ENCODE measurements at places on chromosomes 1 and 21.

GRCh38 chr1:38512789-38513188, 346.8 kb downstream of the RRAGC start:
- DNase-seq: no peak

- no peak for DNase-seq
These were observed 45.8 kb upstream of the RCC2 start for GRCh38 chr1:17485281-17485680.

DNA sequence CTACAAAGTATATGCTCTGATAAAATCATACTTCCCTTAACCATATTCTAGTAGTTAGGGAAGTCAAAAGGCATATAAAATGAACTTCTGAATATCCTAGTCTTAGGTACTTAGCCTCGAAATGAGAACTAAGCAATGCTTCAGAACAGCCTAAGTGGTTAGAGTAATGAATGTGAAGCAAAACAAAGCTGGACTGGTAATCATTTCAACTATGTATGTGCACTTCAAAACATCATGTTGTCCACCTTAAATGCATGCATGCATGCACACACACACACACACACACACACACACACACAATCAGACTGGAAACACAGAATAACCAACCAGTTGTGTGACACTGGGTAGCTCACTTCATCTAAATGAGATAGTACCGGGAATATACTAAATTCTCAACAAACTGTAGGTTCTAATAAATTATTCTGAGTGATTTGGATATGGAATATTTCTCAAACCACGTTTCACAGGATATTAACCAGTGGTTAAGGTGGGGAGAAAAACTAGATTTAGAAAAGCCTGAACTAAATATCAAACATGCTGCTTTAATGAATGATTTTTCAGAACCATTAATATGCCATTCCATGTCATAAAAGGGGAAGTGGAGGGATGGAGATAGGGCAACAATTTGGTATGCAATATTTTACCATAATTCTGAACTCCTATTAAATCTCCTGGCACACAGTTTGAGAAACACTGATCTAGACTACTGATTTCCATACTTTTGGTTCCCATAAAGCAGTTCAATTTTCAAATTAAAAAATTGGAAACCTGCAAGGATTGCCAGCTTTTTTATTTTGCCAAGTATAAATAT, 19.5 kb downstream of the RNF115 start:
- no peak for DNase-seq

GRCh38 chr1:68321084-68321685, 88.9 kb upstream of the WLS start:
- DNase-seq: no peak

DNA sequence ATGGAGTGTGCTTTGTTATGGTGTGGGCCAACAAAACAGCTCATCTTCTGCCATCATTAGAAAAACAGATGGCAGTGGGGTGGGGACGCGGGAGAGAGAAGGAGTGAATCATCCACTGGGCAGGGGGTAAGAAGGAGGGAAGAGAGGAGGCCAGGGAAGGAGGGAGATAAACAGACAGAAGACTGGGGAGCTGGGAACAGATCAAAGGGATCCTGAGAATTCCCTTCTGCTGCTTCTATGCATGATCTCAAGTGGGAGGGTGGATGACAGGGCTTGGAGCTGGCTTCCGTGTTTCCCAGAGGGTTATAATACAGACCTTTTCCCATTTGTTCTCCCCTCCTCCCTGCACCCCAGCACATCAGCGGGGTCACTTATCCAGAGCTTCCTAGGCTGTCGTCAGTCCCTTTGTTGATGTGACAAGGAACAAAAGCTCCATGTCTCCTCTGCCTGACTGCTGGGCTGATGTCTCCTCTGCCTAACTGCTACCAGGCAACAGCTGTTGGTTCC, 338.6 kb downstream of the PAPPA2 start:
- no peak for DNase-seq

DNA sequence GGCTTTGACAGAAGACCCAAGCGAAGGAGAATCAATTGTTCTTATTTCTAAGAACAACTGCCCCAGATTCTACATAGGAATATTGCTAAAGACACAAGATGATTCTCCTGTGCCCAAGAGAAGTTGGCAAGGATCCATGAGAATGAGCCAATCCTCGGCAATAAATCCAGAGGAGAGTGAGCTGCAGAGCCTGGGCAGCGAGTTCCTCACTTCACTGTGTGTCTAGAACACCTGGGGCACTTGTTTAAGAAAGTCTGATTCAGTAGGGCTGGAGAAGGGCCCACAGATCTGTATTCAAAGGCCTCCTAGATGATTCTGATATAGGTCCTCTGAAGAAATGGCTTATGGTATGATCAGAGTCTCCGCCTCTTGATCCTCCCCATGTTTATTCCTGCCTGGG, 31.8 kb downstream of the GADD45A start:
- DNase-seq: no peak

GRCh38 chr1:66478116-66478515, 55.8 kb upstream of the SGIP1 start:
- DNase-seq: peak; percentile 57

DNA sequence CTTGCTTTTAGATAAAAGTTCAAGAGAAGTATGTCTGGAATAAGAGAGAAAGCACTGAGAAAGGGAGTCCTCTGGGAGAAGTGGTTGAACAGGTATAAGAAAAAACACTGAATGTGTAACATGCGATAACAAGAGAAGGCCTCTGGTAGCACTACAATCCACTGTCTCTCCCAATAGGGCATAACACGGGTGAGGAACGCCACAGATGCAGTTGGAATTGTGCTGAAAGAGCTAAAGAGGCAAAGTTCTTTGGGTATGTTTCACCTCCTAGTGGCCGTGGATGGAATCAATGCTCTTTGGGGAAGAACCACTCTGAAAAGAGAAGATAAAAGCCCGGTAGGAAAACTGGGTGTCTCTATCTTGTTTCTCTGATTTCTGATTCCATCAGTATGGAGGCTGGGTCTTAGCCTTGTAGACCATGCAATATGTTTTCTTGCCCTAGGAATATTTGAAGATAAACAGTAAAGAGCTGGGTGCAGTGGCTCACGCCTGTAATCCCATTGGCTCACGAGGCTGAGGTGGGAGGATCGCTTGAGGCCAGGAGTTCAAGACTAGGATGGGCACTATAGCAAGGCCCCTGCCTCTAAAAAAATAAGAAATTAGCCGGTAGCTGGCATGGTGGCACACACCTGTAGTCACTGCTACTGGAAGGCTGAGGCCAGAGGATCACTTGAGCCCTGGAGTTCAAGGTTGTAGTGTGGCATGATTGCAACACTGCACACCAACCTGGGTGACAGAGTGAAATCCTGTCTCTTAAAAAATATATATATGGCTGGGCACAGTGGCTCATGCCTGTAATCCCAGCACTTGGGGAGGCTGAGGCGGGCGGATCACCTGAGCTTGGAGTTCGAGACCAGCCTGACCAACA, 40.4 kb downstream of the DAP3 start:
- DNase-seq: peak; percentile 24

GRCh38 chr1:28862571-28863403, 50.8 kb downstream of the OPRD1 start:
- no peak for DNase-seq

- DNase-seq: no peak
These were observed 128.7 kb upstream of the VAMP3 start for GRCh38 chr1:7642418-7642704.

- no peak for DNase-seq
These were observed at the start of gene UBL4B for GRCh38 chr1:110112143-110112542. TSS of gene UBL4B (plus strand) at chr1:110112443. CDS start at chr1:110112535, 92 bp downstream.

GRCh38 chr1:182101415-182102042, 40.0 kb upstream of the ZNF648 start:
- no peak for DNase-seq

DNA sequence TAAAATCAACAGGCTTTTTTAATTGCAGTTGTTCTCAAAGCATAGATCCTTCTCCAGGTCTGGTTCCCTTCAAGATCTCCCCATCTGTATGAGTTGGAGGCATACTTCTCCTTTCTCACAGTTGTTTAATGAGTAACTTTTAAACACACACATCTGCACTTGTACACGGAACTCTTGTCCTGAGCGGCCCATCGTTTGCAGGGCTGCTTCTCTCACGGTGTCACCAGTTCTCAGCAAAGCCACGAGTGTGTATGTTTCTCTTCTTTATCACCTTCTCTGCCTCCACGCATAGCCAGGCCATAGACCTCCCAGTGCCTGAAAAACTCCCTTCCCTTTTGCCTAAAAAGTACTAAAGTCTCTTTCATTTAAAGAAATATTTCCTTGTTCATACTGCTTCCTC, 68.7 kb upstream of the ROR1 start:
- no peak for DNase-seq

GRCh38 chr1:184494929-184495328, 108.1 kb downstream of the C1orf21 start:
- no peak for DNase-seq

- no peak for DNase-seq
These were observed 496.6 kb downstream of the DPYD start for GRCh38 chr1:97424209-97424608.

GRCh38 chr1:206495493-206496046, 11.8 kb upstream of the RASSF5 start:
- DNase-seq: no peak

DNA sequence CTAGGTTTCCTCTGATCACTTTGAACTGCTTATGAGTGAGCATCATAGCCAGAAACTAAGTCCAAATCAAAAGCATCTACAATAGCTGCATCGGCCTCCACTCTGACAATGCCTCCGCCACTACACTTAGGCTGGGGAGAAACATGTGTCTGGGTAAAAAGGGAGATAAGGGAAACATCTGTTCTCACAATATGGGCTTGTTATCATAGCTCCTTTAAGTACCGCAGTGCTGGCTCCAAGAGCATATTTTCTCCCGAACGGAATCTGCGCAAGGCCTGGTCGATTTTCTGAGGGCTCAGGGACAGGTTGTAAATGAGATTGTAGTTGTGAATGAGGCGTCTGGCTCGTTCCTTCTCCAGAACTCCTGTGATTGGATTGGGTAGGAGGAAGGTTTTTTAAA, 63.9 kb upstream of the CYP2J2 start:
- no peak for DNase-seq

DNA sequence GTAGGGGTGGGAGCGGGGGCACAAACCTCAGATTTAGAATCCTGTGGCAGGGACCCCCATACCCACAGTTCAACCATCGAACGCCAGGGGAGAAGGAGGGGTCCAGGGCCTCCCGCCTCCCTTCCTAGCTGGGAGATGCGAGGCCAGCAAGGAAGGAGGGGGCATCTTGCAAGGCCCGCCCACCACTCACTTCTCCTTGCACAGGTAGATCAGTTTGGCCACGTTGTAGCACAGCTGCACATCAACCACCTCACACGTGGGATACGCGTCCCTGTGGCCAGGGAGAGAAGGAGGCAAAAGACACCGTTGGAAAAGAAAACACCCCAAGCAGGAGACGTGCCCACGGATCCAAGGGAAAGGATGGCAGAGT, 19.6 kb downstream of the TMEM63A start:
- no peak for DNase-seq

DNA sequence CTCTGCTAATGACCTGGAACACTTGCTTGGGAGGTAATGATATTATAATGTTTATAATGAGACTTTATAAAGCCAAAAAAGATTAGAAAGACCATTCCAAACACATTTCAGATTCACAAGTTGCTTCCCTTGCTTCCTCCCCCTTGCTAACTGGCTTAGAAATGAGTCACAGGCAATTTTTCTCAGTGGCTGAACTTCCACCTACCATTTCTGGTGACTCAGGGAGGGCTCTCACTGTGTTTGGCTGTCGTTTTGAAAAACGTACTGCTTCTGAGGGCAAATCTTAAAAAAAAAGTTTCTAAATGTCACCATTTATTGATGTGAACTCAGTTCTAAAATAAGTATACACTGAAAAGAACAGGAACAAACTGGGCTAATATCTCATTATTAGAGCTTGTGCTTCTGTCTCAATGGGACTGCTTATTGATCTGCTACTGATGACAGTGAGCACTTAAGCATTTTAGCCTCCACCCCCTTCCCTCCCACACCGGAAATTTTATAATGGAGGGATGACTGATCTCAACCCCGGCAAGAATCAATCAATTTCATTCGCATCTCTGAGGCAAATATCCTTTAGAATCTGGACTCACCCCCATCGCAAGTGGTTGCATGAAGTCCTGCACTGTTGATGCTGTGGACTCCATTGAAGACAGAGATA, 278.3 kb downstream of the KCTD3 start:
- DNase-seq: peak; percentile 54

DNA sequence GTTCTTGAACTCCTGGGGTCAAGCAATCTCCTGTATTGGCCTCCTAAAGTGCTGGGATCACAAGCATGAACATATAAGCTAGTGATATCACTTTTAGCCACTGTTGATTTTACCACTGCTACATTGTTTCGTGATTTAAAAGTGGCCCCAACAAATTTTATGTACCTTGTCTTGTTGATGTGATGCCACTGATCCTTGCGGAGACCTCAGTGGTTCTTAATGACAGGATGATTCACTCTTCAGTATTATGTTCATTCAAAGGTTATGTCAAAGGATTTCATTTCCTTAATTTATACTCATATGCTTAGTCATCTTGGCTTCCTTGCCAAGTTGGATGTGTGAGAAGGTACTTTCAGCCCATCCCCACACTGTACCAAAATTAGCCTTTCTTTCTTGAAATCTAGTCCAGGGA, 12.1 kb downstream of the PRKACB start:
- peak; percentile 65 for DNase-seq

GRCh38 chr1:17819129-17819802, 64.1 kb downstream of the ACTL8 start:
- no peak for DNase-seq

DNA sequence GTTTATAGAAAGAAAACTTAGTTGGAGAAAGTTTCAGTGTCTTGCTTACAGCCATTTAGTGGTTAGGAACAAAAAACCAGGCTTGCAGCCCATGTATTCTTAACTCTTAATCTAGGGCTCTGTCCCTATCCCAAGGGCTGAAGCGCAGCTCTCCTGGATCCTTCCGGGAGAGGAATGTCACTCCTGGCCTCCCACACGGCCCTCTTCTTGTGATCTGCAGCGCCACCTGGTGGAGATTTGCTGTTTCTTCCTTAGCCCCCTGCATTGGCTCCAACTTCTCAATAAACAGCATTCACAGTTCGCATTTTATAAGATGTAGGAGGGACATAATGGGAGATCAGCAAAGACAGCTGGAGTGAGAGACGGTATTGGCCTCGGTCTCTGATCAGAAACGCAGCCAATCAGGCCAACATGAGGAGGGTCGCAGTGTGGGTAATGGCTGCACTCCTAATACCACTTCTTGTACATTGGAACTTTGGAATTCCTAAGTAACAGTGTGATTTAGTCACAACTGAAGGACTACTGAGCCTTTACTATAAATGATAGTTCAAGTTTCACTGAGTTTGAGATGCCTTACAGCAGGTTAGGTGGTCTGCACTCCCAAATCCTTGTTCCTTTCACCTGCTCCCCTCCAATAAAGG, 283.4 kb downstream of the ASTN1 start:
- DNase-seq: peak; percentile 22

DNA sequence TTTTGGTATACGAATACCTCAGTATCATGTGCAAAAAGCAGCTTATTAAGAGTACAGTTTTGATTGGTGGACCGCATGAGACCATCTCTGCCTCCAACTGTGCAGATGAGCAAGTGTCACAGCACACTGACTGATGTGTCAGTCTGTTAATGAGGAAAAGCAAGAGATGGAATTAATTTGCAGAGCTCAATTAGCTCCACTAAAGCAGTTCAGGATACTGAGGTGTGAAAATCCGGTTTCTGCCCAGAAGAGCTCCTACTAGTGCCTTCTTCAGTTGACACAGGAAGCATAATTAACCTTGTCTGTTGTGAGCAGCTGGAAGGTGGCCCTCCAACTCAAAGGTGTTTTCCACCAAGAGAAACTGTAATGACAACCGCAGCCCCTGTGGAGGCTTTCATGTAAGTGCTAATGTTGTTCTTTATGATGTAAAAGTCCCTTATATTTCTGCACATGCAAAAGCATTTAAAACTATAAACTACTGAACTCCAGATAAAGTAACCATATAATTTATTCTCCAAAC, 44.3 kb downstream of the PCNX2 start:
- no peak for DNase-seq
